Foreskin fibroblast (primary cell): ENCODE measurements at places on chromosomes 2 and 18.
A peak's percentile ranks its signal among the peaks of the same experiment; 100 is the strongest.

- no peak for DNase-seq
Measured at GRCh38 chr18:50143294-50143693, 51.7 kb downstream of the MYO5B start.

DNA sequence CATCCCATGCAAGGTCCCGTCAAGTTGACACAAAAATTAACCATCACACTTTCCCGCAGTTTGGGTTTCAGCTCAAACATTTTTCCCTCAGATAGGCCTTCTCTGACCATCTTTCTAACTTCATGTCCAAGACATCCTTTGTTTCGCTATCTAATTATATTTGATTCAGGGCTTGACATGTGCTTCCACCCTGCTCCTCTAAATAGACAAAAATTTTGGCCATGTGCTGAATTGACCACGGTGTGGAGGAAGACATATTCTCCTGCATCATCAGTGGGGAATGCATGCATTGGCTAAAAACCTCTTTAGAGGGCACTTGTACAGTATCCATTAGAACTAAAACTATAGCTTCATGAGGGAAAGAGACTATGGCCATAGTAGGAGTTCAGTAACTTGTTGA lies 81.2 kb downstream of the PLCL1 start:
- DNase-seq: no peak

- DNase-seq: no peak
Measured at GRCh38 chr18:48800466-48800865, 150.3 kb downstream of the SMAD7 start.

GRCh38 chr18:26290385-26290784 lies 64.1 kb downstream of the TAF4B start:
- no peak for DNase-seq

- DNase-seq: no peak
Measured at GRCh38 chr2:239678186-239678490, 277.3 kb upstream of the HDAC4 start.

- no peak for DNase-seq
Measured at GRCh38 chr2:64220265-64220664, 76.0 kb upstream of the PELI1 start.

DNA sequence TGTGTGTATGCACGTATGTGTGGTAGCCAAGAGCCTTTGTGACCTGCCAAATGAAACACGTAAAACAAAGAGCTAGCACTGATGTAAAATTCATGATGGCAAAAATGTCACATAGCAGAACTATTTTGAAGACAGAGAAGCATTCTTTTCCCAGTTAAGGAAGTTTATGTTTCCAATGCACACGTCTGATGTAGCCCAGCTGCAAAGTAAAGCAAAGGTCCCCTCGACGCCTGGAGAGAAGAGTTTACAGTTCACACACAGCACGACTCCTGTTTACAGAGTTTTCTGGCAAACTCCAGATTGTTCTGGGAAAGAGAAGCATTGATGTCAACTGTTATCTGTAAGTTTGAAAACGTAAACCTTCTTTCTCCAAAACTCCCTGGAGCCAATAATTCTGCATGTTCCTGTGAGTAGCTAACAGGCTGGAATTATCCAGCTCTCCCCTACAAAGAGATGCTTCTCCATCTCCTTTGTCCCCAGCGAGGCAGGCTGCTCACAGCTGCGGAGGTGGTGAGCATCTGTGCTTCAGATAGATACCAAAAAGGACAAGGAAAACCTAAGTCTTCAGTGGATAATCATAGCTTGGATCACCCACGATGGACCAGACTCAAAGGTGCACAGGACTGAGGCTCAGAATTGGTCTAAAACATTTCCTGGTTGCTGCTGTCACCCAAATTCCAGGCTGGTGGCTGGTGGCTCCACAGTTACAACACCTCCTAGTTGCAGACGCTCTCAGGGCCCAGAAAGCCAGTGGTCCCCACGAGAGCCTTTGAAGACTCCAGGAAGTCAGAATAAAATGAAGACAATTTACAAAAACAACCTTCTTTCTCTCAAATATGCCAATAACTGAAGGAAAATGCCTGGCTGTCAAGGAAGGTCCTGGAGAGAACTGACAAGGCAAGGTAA lies 87.4 kb downstream of the COL6A3 start:
- DNase-seq: no peak

- DNase-seq: no peak
Measured at GRCh38 chr2:28364610-28365009, 28.0 kb upstream of the FOSL2 start.

- DNase-seq: peak; percentile 24
Measured at GRCh38 chr2:224556381-224556780, 28.8 kb downstream of the CUL3 start.

GRCh38 chr18:394987-395362 lies 105.5 kb downstream of the COLEC12 start:
- DNase-seq: peak; percentile 92

- no peak for DNase-seq
Measured at GRCh38 chr2:45802499-45803138, 151.1 kb downstream of the PRKCE start.

DNA sequence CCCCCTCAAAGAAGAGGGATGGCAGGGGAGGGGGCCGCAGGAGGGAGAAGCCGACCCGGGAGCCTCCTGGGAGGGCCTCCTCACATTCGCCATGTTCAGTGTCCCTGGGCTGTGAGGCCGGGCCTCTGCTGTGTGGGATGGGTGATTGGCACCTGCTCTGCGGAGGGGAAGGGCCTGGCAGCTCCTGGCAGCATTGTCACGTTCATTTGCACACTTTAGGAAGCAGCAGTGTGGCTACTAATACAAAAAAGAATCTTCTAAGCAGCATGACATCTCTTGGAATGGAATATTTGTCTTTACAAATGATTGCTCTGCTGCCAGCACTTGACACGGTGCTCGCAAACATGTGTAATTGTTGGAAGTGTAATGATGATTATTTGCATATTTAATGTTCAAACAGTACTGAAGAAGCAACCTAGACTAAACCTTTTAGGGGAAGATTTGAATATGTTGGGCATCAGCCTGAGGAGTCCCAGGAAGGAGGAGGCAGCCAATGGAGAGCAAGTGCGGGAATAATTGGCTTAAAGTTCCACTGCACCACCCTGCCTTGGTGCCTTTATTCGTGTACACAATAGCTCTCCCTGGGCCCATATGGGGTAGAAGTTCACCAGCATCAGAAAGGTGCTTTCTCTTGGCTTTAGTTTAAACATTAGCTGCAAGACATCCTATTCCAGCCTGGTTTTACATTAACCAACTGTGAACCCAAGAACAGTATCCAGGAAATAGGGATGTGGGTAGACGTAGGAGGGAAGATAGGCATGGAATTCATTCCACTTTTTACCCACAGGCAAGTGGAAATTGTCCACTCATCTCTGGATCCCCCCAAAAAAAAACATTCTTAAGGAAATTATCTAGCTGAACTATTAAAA lies 404.9 kb downstream of the TMEM182 start:
- DNase-seq: no peak

DNA sequence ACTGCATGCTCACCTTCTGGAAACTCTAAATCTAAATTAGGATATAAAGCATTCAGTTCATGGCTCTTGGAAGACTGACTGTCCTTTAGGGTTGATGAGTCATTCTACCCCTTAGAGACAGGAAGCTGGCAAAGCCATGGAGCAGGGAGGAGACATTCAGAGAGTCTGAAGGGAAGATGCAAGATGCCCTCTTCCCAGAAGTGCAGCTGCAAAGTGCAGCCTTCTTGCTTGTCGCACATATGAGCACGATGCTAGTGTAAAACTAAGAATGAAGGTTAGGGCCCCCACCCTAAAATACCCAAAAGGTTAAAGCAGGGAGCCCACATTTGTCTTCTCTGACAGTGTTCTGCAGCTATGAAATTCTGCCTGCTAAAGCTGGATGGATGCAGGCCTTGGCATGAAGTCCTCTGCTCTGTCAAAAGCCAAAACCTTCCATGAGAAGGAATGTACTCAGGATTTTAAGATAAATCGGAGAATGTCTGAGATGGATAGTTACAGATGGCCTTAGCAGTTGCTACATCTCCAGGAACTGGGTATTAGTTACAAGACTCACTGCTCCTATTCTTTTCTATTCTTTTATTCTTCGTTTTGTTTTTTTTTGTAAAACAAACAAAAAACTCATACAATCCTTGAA lies 89.7 kb downstream of the POLE4 start:
- DNase-seq: peak; percentile 72

GRCh38 chr2:842151-842803 lies 108.4 kb upstream of the SNTG2 start:
- no peak for DNase-seq

DNA sequence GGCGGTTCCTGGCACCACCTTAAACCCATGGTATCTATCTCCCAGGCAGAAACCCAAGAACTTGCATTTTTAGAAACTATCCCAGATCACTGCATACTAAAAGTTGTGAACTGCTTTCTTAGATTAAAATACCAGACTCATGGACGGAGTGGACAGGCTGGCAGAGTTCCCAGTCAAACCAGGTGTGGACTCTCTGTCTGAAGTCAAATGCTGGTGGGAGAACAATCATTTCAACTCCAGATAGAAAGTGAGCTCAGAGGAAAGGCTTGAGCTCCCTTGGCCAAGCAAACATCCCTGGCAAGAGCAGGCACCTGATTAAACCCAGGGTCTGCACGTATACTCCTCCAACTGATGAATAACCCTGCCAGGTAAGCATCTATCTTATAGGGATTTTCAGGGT lies 19.5 kb downstream of the NXPH2 start:
- DNase-seq: no peak

DNA sequence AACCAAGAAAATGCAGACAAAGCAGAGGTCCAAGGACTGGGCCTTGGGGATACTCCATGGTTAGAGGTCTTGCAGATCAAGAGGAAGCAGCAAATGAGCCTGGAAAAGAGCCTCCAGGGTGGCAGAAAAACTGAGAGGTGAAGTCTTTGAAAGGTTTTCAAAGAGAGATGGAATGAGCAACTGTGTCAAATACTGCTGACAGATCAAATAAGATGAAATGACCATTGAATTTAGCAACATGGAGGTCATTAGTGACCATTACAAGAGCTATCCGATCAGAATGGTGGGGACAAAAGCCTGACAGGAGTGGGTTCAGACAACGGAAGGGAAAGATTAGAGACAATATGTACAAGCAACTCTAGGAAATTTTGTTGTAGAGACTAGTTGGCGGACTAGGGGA lies 1.5 kb downstream of the CLHC1 start:
- DNase-seq: no peak

DNA sequence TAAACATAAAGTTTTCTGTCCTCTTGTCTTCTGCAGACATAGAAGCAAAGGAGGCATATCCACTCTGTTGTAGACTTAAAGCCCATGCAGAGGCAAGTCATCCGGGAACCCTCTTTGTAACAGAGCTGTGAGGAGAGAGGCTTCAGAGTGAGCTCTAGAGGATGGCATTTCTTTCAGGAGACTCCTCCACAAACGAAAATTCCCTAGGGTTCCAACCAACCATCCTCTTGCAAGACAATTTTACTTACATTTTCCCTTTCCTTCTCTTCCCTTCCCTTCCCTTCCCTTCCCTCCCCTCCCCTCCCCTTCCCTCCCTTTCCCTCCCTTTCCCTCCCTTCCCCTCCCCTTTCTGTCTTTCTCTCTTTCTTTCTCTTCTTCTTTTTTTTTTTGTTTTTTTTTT lies 446.3 kb upstream of the MAP2 start:
- no peak for DNase-seq

GRCh38 chr2:204585930-204586329 lies 40.7 kb downstream of the PARD3B start:
- DNase-seq: no peak

GRCh38 chr2:128646091-128646490 lies 327.4 kb upstream of the HS6ST1 start:
- DNase-seq: no peak

DNA sequence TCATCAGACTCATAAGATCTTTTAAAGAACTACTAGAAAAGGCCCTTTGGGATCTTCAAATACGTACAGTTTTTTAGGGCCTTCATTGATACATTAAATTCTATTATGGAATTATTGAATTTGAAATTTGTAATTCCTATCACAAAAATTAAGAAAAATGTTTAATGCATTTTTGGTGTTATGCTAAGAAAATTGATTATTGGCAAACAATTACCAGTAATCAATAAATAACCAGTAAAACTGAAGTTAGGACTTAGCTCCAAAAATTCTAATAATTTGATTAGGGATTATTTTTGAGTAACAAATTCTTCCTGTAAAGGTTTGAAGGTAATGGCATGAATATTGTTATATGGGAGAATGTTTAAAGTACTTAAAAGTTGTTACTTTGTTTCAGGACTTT lies 119.3 kb downstream of the UBR3 start:
- no peak for DNase-seq

DNA sequence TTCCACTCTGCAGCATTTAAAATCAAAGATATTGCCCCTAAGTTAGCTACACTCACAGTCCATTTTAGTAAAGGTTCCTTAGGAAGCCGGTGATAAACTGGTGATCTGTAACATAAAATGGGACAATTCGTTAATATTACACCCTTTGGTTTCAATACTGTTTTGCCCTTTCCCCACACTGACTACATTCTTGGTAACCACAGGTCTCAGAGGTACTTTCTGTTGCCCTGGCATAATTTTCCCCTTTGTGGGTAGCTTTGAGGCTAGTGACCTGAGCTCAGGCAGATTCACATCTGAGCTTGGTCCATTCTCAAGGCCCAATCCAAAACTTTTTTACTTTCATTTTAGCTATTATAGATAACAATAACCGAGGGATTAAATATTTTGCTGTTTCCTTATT lies 32.9 kb upstream of the CSRNP3 start:
- DNase-seq: no peak

GRCh38 chr2:85428343-85428881 lies 9.9 kb downstream of the SH2D6 start:
- DNase-seq: peak; percentile 40

DNA sequence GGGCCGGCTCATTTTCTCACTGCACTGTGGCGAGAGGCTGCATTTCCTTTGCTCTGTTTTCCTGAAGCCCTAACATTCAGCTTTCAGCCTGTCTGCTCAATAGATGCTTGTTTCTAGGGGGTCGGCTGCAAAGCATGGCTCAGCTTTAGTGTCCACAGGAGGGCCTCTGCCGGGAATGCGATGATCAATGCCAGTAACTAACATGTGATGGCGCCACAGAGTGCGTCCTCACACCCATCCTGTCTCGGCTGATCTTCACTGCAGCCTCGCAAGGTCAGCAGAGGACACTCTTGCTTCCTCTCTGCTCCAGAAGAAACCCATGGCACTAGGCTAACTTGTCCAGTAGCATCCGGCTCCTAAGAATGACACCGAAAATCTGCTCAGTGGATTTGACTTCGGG lies 156.4 kb upstream of the PXDN start:
- no peak for DNase-seq

- DNase-seq: no peak
Measured at GRCh38 chr2:101775636-101776035, 78.1 kb downstream of the MAP4K4 start.

GRCh38 chr18:50297621-50298442 lies 10.3 kb upstream of the CXXC1 start:
- peak; percentile 60 for DNase-seq

DNA sequence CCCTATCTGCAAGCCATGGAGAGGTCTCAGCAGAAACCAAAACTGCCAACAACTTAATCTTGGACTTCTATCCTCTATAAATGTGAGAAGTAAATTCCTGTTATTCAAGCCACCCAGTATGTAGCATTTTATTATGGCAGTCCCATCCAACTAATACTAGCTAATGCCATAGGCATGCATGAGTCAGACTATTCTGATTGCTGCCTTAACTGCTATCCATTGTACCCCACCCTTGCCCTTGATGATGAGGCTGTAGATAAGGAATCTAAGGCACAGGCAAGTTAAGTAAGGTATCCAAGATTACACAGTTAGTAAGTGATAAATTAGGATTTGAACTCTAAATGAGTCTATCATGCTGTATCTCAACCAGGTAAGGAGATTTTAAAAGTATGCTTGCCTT lies 223.0 kb downstream of the UBE2E3 start:
- peak; percentile 88 for DNase-seq
